ENCODE measurements at places on chromosomes 11 and 22.

GRCh38 chr22:27278946-27279345 is 522.6 kb downstream of the MN1 start:
- DNase-seq, result no peak

GRCh38 chr11:130600616-130601015 is 152.2 kb downstream of the ADAMTS15 start:
- no peak for DNase-seq

GRCh38 chr11:100403816-100404215 is 283.3 kb upstream of the ARHGAP42 start:
- DNase-seq, result peak; percentile 16

- no peak for DNase-seq
Measured at GRCh38 chr11:16289541-16289940, 66.8 kb downstream of the SOX6 start.

GRCh38 chr11:64871492-64871891 is 6.9 kb downstream of the EHD1 start:
- DNase-seq, result no peak

DNA sequence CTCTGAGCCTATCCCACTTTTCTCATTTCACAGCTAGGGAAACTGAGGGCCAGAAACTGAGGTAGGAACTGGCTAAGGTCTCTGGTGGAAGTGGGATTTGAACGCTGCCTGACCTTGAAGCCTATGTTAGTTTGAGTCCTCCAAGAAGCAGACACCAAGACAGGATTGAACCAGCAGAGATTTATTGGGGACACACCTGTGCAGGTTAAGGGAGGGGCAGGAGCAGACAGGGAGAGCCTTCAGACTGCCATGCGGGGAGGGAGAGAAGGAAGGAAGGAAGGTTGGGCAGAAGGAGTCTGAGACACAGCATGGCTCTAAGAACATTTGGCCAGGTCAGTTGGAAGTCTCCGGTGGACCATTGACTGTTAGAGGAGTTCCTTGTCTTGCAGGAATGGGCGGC is 59.5 kb downstream of the SGSM1 start:
- DNase-seq, result no peak

- no peak for DNase-seq
Measured at GRCh38 chr11:44610186-44610955, 44.9 kb downstream of the CD82 start.

DNA sequence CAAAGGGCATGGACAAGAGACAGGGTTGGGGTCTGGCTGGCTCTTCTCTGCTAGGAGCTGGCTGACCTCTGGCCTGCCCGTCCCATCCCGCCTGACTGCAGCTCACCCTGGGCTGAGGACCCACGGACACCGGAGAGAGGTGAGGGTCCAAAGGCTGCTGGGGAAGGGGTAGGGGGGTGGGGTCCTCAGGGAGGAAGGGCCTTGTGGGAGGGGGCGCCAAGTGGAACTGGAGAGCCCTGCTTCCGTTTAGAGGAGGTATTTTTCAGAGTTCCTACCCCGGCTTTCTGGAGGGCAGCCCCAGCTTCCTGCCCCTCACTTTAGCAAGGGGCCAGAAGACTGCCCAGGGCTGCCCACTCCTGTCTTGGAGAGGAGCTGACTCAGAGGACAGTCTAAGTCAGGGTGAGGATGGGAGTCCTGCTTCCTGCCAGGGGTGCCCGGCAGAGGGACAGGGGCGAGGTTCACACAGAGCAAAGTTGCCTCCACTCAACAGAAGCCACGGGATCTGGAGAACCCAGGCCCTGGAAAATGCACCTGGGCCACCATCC is 7.1 kb downstream of the LARGE2 start:
- no peak for DNase-seq

Data from GM04503 (cell line).